NCI-H774 (cell line): ENCODE measurements at places on chromosomes 13 and 19.
A peak's percentile ranks its signal among the peaks of the same experiment; 100 is the strongest.

DNA sequence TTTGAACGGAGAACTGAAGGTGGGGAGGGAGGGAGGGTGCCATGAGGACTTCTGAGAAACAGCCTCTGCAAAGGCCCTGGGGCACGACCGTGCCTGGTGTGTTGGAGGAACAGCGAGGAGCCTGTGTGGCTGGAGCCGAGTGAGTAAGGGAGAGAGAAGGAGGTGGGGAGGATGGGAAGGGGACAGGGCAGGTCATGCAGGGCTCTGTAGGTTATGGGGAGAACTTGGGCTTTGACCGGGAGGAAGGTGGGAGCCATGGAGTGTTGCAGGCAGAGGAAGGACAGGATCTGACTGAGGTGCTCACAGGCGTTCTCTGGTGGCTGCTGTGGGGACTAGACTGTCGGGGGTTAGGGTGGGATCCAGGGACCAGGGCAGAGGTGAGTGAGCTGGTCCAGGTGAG is 6.7 kb downstream of the MPND start:
- DNase-seq, result no peak

DNA sequence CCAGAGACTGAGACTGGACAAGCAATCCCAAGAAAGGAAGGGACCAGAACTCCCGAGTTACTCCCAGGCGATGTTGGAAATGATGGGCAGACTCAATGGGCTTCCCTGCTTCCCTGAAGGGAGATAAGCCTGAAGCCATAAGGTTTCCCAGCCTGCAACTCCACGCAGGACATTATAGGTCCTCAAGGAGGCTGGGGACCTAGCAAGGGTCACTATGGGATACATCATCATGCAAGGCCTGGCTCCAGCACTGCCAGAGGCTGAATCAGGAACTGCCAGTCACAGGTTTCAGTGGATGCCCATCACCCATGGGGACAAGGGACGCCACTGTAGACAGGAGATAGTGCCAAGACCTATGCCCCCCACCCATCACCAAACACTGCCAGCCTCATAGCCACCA is 338.7 kb downstream of the IRS2 start:
- DNase-seq, result no peak

GRCh38 chr13:102141625-102142472 is 260.0 kb downstream of the FGF14 start:
- DNase-seq, result peak; percentile 8

- DNase-seq, result no peak
These were observed 934 bp downstream of the N4BP2L2 start for GRCh38 chr13:32537580-32538142.

- no peak for DNase-seq
These were observed 34.3 kb downstream of the ZNF536 start for GRCh38 chr19:30406220-30407067.
